ENCODE measurements at places on chromosomes 3 and 15.
A peak's percentile ranks its signal among the peaks of the same experiment; 100 is the strongest.

GRCh38 chr3:53525765-53526703, 31.6 kb downstream of the CACNA1D start:
- no peak for DNase-seq

DNA sequence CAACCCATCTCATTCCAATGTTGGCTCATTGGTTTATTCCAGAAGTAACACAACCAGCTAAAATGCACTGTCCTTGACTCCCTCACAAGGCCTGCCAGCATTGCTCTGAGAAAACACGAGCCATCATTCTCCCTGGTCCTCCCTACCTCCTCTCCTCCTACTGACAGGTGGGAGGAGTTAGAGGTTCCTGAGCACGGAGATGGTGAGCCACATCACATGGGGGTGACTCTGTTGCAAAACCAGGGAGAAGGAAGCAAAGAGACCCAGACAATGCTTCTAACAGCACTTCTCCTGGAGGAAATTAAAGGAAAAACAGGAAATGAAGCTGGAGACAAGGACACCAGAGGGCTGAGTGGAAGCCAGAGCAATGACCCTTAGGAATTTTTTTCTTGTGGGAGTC, 667.4 kb downstream of the NTRK3 start:
- no peak for DNase-seq

DNA sequence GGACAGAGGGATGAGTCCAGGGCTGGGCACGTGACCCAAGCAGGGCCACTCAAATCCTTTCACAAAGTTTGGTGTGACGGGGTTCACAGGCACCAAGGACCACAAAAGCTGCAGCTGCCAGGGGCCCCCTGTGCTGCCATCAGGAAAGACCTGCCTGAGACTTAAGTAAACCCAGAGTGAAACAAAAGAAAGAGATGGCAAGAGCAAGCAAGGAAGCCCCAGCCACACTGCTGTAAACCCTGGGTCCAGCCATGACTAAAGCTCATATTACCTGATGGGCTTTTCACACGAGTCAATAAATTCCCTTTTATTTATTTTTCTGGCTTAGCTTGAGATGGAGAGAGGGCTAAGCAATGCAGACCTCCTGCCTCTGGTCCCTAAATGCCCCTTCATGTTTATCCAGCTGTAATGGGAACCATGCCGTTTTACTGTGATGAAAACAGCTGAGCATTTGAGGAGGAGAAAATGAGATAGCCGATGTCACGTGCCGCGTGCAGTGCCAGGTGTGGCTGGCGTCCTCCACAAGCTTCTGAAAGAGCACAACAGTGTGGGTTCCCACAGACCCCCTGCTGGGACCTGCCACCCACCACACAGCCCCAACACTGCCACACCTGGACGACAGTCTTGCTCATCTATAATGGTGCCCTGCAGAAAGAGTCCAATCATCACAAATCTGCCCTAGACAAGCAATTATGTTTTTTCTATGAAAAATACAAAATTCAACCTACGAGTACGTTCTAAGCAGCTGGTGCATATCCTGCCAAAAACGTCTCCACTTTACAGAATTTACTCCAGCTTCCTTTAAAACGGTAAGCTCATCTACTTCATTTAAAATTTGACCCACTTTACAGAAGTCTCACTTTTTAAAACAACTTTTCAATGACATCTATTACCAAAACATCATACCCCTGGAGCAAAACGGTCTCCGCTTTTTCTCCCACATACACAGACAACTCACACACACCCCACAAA, 34.2 kb downstream of the ADAMTS17 start:
- DNase-seq: no peak

- DNase-seq: no peak
Measured at GRCh38 chr3:106367496-106367895, 498.7 kb upstream of the CBLB start.

DNA sequence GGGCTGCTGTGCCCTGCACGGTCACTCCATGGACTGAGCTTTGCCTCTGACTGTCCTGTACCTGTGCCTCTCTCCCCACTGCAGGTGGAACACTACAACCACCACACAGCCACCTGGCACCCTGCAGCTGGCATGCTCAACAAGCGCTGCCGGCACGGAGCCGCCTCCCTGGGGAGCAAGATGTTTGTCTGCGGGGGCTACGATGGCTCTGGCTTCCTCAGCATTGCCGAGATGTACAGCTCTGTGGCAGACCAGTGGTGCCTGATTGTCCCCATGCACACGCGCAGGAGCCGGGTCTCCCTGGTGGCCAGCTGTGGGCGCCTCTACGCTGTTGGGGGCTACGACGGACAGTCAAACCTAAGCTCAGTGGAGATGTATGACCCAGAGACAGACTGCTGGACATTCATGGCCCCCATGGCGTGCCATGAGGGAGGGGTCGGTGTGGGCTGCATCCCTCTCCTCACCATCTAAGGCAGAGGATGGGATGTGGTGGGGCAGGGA, 37.3 kb upstream of the PTPN23 start:
- no peak for DNase-seq

DNA sequence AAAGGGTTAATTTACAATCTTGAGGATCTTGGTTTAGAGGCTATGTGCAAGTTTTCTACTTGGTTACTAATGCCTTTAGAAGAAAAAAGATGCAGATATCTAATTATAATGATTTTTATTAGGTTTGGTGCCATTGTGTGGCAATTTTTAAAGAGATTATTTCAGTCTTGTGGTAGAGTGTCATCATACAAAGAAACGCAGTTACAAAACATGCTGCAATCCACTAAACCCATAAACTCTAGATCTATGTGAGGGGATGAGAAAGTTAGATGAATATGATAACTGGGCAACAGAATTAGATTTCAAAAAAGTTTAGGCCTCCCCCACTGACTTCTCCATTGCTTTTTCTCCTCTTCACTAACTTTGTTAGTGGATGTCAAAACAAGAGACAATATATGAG, 106.0 kb downstream of the ARPP21 start:
- DNase-seq: no peak

DNA sequence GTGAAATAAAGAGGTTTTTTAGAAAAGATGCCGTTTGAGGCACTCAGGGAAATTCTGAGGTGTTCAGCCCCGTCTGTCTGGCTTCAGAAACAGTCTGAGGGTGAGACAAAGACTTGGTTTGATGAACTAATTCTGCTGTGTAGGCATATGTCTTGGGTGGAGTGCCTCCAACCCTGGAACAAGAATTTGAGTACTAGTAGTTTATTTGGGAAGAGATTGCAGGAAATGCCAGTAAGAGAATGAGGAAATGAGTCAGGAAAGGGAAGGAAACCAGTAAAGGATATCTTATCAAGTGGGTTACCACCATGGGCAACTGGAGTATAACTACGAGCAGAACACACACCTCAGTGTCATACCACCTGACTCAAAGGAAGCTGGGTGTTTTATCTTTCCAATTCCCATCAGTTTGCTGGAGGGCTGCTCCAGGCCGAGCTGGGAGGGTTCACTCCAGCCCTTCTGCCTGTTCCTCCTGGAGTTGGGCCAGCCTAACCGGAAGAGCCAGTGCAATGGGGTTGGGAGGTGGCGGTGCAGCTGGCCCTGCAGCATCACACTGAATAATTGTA, 75.3 kb downstream of the TGFBR2 start:
- no peak for DNase-seq

GRCh38 chr15:50059883-50060282, 59.1 kb downstream of the ATP8B4 start:
- DNase-seq: no peak

- DNase-seq: peak; percentile 39
Measured at GRCh38 chr3:29683018-29683993, 402.4 kb downstream of the RBMS3 start.
